Osteoblast (primary cell): ENCODE measurements at places on chromosomes 4 and X. TPM values are rescaled to one million over a fixed set of nuclear protein-coding genes. Genes with fewer than 3 reads are reported as not detected.

- no peak overlapping the region for H3K27ac ChIP-seq
- no peak for DNase-seq
- H3K36me3 ChIP-seq: no peaks in the 10 kb centered on the region
- no peaks in the 10 kb centered on the region for H3K4me1 ChIP-seq
- H3K4me3 ChIP-seq: no peak overlapping the region
- no peaks in the 10 kb centered on the region for H3K27me3 ChIP-seq
Measured at GRCh38 chr4:87152310-87153041, 67.9 kb downstream of the KLHL8 start.

DNA sequence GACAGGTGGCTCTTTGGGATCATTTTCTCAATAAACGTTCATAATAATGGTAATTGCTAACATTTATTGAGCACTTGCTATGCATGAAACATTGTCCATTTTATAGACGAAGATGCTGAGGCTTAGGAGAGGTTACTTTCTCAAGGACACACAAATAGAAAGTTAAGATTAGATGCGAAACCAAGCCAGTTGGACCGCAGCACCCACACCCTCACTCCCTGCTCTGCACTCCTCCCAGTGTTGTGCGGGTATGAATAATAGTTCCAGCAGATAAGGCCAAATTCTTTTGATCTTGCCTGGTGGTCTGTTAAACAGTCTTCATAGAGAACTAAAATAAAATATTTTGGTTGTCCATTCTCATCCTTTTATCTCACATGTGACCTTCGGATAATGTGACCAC, 85.0 kb upstream of the BEND4 start:
- no peak overlapping the region for H3K4me3 ChIP-seq
- no peak for DNase-seq
- no peak overlapping the region for H3K27ac ChIP-seq
- no peaks in the 10 kb centered on the region for H3K4me1 ChIP-seq

Gene HS6ST2
- total RNA-seq: under 0.01 TPM in 1 of 2 replicates, not detected in the other

DNA sequence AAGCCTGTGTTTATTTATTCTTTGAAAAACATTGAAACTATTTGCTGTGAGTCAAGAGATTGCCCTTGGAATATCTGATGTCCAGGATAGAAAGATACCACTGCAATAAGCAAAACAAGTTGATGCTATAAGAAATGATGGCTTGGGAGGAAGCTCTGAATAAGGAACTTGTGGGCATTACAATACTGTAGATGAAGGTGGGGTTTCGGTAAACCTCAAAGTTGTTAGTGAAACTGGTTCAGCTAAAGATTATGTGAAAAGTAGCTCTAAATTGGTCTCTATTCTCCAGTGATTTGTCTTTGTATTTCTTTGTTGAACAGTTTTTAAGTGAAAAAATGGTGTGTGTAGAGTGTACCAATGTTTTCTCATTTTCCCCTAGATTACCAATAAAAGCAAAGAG, 128.7 kb downstream of the AKAP4 start:
- no peak overlapping the region for H3K27ac ChIP-seq
- H3K27me3 ChIP-seq: no peaks in the 10 kb centered on the region
- no peak overlapping the region for H3K4me3 ChIP-seq
- no peak for DNase-seq
- H3K36me3 ChIP-seq: no peaks in the 10 kb centered on the region

DNA sequence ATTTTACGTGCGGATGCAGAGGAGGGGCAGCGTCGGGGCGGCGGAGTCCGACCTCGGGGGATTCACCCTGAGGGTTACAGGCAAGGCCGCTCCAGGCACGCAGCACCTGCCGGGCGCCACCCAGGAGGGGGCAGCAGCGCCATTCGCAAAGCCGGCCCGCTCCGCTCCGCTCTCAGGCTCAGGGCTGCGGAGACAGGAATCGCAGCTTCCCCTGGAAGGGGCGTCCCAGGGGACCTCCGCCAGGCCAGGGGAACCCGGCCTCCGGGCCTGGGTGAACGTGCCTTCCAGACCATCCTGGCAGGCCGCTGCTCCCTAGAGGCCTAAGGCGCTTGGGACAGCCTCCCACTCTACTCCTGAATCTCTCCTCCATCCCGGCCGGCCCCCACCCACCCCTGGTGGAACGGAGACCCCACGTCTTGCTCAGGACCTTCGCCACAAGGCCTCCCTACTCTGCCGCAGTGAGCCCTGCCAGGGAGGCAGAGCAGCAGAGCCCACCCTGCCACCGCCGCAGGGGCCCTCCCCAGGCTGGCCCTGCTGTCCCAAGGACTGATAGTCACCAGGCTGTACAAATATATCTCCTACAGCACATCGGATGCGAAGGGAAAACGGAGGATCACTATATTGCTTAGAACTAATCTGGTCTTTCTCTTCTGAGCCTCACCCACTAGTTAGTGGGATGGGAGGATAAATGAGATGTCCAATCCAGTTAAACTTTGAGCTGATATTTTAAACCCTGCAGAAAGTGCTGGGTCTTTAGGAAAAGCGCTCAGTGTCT, 115.0 kb downstream of the SMIM20 start:
- no peak overlapping the region for H3K4me3 ChIP-seq
- no peak overlapping the region for H3K27ac ChIP-seq
- no peaks in the 10 kb centered on the region for H3K27me3 ChIP-seq
- DNase-seq: no peak
- H3K4me1 ChIP-seq: peaks cover 34% of the 10 kb centered on the region
- H3K36me3 ChIP-seq: no peaks in the 10 kb centered on the region
